Right forelimb (tissue), 1 donor: ENCODE measurements at places on chromosomes 6 and 20.

DNA sequence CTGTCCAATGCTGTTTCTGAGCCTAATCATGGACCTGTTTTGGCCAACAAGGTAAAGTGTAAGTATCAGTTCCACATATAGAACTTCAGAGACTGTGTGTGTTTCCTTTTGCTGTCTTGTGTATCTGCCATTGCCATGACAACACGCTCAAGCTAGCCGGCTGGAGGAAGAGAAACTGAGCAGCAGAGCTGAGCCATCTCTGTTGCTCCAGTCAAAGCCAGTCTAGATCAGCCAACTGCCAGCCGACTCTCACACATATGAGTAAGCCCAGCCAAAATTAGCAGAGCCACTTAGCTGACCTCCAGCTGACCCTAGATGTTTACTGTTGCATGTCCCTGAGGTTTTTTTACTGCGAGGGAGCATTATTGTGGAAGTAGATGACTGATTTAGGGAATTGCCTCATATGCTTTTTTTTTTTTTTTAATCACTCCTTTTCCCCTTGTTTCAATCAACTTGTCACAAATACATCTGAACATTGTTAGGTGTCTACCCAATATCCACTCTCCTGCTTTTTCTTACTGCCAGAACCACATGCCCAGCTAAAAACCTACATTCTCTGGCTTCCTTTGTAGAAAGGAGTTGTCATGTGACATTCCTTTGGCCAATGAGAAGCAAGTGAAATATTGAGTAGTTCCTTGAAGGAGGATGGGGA, 304.3 kb upstream of the SUPT3H start:
- DNase-seq = no peak

- DNase-seq = no peak
Observed at GRCh38 chr6:112618849-112619248, 271.7 kb downstream of the RFPL4B start.

GRCh38 chr6:39260456-39260855, 31.2 kb upstream of the KCNK5 start:
- DNase-seq = no peak

DNA sequence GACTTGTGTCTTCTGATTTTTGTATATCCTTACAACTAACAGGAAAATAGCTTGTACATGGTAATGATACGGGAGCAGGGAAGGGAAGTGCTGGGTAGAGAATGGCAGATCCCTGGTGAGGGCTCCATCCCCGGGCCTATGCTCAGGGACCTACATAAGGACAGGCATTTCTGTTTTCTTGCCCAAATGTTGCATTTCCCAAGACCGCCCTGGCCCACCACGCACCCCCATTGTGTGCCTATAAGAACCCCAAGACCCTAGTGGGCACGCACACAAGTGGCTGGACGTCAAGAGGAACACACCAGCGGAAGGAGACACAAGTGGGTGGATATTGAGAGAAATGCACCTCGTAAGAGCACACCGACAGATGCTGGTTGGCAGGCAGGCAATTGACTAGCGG, 616.3 kb upstream of the MAN1A1 start:
- DNase-seq = no peak

- DNase-seq = no peak
Observed at GRCh38 chr6:84074988-84075781, 41.6 kb downstream of the MRAP2 start.

- DNase-seq = no peak
Observed at GRCh38 chr6:143149771-143150170, 89.1 kb downstream of the AIG1 start.
